ENCODE measurements at places on chromosomes 12 and 14.

- DNase-seq = no peak
Measured at GRCh38 chr12:62625228-62625627, 158.6 kb downstream of the MON2 start.

DNA sequence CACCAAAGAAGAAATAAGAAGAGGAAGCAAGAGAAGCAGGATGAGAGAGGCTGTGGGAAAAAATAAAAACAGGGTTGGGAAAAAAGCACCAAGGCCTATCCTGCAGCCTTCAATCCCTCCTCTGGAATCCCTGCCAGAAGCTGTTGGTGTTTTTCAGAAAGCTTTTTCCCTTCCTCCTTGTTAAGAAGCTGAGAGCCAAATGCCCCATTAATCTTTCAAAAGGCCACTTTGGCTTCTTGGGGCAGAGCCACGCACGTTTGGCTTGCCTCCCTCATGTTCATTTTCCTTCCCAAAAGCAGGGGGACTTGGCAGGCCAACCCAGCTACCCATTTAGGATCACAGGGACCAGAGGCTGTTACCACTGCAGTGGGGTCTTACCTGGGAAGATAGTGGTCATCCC lies 365.3 kb downstream of the NUAK1 start:
- DNase-seq = no peak

- DNase-seq = no peak
Measured at GRCh38 chr14:39974036-39974435, 541.8 kb upstream of the FBXO33 start.

- no peak for DNase-seq
Measured at GRCh38 chr14:28577711-28578131, 188.9 kb upstream of the FOXG1 start.

DNA sequence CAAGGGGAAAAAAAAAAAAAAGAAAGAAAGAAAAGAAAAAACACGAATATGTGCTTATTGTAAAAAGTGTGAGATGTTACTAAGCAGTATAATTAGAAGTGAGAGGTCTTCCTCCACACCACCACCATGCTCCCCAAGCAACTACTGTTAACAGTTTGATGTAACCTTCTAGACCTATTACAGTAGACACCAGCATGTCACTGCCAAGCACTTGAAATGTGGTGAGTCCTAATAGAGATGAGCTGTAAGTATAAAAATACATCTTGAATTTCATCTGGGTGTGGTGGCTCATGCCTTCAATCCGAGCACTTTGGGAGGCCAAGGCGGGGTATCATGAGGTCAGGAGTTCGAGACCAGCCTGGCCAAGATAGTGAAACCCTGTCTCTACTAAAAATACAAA lies 8.1 kb upstream of the SNRNP35 start:
- no peak for DNase-seq

GRCh38 chr14:59189091-59189785 lies 771 bp downstream of the DAAM1 start:
- DNase-seq = peak; percentile 57

- DNase-seq = no peak
Measured at GRCh38 chr12:103382736-103383346, 112.9 kb downstream of the C12orf42 start.

DNA sequence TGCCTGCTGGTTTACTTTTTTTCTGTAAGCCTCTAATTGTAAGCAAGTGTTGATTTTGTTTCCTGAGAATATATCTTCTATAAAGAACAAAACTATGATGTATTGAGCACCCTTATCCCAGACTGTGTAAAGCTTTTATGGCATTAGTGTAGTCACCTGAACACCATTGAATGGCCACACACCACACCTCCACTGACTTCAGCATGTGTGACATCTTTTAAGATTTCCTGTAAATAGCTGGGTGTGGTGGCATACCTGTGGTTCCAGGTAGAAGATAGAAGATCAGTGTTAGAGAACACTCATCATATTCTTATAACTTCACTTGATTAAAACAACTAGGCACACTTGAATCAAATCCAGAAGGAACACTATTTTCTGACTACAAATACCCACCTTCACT lies 51.3 kb downstream of the WBP11 start:
- no peak for DNase-seq

DNA sequence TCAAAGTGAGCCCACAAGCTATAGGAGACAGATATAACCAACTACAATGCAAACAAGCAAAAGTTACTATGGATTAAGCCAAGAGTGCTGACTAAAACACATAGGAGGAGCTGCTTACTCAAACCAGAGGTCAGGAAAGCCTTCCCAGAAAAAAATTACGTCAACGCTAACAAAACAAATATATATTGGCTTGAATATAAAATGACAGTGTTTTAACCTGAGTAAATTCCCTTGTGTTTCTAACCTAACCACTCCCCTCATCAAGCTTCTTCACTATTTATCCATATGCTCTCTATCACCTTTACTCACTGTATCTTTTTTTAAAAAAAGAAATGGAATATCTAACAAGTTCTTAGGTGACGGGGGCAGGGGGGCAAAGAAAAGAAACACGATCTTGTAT lies 115.9 kb downstream of the MED13L start:
- DNase-seq = no peak

GRCh38 chr12:124240493-124240892 lies 54.4 kb upstream of the RFLNA start:
- no peak for DNase-seq

GRCh38 chr14:79656056-79656455 lies 555.2 kb downstream of the DIO2 start:
- DNase-seq = no peak

DNA sequence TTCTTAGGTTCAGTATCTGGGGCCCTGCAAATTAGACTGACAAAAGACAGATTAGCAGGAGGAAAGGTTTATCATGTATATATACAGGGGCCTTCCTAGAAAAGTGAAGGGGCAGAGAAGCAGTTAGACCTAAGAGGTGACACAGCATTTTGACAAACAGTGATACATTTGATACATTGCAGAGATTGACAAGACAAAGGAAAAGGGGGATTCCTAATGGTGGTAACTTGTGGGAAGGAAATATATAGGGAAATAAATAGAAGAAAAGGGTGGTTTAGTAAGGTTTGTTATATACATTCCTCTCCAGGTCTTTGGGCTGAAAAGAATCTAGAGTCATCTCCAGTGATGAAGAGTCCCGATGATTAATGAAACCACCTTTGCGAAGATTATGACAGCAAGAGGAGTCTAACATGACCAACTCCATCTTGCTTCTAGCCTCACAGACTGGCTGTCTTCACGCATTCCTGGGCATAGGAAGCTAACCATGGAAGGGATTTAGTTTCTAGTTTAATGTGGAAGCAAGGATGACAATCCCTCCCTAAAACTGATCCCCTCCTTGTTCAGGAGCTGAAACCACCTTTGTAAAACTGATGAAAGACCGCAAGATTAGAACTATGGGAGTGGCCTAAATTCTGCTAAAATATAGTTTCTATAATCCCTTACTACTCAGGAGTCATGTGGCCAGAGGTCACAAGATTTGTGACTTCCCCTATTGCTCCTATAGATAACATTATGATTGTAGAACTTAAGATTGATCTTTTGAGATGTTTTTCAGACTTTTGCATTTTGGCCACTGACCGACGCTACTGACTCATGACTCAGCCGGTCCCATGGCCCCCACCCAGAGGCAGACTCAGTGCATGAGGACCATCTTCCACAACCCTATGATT lies 31.1 kb upstream of the CPM start:
- no peak for DNase-seq

DNA sequence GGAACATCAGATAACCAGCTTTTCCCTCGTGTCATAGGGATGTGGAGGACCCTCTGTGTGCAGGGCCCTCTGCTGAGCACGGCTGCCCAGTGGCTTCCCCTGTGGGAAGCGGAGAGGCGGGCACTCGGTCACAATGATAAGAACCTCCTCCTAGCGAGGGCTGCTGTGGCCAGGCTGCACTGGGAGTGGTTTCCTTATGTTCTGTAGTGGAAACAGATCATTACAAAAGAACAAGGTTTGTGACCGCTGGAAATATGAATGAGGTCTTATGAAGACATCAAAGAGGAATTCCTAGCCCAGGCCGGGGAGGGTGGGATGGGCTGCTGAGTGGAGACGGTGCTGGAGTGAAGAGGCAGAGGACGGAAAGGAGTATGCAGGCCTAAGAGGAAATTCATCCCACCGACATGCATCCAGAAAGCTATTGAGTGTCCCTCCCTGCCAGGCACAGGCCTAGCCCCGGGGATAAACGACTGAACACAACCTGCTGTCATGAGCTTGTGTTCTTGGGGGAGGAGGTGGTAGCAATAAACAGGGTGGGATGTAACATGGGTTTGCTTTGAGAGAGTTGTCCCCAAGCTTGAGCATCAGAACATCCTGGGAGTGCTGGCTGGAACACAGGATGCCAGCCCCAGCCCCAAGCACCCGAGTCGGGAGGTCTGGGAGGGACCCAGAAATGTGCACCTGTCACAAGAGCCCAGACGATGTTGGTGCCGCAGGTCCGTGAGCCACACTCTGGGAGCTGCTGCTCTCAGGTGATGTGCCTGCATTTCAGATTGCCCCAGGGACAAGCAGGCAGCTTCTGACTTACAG lies 37.5 kb downstream of the FZD10 start:
- DNase-seq = no peak

Data from activated T-cell treated with anti-CD3 and anti-CD28 coated beads, Interleukin-2, amount 50 U/mL, for 48 hours (primary cell).